ENCODE measurements at places on chromosomes 2 and 18. TPM values are rescaled to one million over a fixed set of nuclear protein-coding genes. Genes with fewer than 3 reads are reported as not detected.

GRCh38 chr2:150357770-150358467 lies 129.5 kb downstream of the RND3 start:
- DNase-seq, result no peak

DNA sequence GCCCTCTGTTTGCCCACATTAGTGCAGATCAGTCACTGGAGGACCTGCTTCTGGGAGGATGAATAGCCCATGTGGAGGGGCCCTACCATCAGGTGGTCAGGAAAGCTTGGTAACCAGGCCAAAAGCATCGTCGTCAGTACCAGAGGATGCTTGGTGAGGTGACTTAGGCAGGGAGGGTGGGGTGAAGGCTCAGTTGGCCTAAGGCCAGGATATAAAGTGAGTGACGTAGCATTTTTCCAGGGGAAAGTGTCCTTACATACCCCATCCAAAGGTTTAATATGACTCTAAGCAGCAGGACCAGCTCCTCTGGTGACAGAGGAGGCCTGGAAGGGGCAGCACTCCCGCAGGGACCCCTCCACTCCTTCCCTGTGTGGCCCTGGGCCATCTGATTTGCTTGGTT lies 27.7 kb upstream of the DNMT3A start:
- DNase-seq, result no peak

- DNase-seq, result no peak
These were observed 3.3 kb downstream of the PAX3 start for GRCh38 chr2:222295368-222296062.

DNA sequence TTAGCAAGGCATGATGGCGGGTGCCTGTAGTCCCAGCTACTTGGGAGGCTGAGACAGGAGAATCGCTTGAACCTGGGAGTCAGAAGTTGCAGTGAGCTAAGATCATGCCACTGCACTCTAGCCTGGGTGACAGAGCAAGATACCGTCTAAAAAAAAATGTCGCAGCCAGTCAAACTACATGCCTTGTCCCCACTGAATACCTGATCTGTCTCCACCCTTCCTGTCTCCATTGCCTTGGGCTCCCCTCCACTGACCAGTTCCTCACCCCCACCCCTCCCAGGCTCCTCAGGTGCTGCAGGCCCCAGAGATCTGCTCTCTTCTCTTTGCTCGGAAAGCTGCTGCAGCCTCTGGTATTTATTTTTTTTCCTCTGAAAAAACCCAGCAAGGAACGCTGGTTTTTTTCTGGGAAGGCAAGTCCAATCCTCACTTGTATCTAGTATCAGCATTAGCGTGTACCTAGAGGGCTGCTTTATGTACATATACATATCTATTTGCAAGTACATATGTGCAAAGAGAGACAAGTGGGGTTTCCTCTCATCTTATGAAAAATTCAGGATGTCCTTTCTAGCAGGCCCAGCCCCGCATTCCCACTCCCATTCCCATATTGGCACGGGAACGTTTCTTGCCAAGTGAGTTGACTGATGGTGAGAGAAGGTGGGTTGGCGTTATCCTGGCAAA lies 4.4 kb downstream of the PSD4 start:
- no peak for DNase-seq

GRCh38 chr18:66005831-66006588 lies 255.2 kb downstream of the CDH7 start:
- DNase-seq, result no peak

GRCh38 chr2:102806250-102806837 lies 44.5 kb downstream of the TMEM182 start:
- peak; percentile 86 for DNase-seq

DNA sequence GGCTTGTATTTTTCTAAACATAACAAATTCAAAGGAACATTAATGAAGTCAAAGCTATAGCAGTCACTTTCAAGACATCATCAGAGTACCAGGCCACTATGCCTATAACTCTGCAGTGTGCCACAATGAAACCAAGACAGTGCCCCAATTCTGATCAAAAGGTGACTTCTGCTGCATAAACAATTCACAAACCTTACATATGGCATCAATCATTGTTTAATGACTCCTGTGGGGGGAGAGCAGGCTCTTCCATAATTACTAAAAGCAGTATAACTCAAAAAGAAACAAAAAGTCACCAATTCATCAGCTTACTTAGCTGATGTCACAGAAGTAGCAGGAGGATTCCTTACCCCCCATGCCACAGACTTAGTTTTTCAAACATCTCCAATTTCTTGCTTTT lies 15.5 kb downstream of the LPIN2 start:
- no peak for DNase-seq

GRCh38 chr2:8806885-8807704 lies 30.3 kb downstream of the KIDINS220 start:
- DNase-seq, result no peak

DNA sequence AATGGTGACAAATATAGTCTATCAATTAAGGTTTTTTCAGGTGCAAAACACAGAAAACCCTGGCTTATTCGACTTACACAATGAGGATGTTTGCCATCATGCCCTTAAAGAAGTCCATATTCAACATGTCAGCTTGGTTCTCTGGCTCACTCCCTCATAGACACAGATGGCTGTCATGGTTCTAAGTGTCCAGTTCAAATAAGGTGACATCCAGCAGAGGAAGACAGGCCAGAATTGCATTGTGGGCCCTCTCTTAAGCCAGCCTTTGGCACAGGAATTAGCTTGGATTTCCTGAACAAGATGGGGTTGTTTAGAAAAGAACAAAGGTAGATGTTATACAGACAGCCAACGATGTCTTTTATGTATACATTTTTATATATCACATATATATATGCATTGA lies 18.7 kb upstream of the SLC1A4 start:
- peak; percentile 87 for DNase-seq

DNA sequence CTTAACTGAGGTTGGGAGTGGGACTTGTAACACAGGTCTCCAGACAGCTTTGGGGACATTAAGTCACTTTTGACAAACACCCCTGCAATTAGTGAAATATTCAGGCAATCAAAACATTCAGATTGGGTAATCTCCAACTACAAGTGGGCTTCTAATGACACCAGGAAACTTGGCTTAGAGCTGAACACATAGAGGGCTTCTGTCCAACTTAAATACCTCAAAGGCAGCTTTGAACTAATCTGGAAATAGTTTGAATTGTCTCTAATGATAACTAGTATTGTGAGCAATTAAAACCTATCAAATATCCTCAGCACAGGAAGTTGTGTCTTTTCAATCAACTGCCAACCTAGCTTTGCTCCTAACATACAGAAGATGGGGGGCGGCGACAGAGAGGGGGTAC lies 5.1 kb upstream of the ASPRV1 start:
- no peak for DNase-seq

Gene NPAS2
- total RNA-seq, result 1.3 TPM

Gene COQ10B
- total RNA-seq, result 17.6 TPM

Gene CD8B2
- not detected for total RNA-seq
